ENCODE measurements at places on chromosomes 7 and 10.

- DNase-seq: no peak
- no peak overlapping the region for H3K27ac ChIP-seq
Measured at GRCh38 chr10:78515038-78515872, 481.6 kb downstream of the RPS24 start.

GRCh38 chr7:155869784-155870076, 57.5 kb upstream of the SHH start:
- H3K4me3 ChIP-seq: no peak overlapping the region
- DNase-seq: no peak
- H3K27ac ChIP-seq: no peak overlapping the region

DNA sequence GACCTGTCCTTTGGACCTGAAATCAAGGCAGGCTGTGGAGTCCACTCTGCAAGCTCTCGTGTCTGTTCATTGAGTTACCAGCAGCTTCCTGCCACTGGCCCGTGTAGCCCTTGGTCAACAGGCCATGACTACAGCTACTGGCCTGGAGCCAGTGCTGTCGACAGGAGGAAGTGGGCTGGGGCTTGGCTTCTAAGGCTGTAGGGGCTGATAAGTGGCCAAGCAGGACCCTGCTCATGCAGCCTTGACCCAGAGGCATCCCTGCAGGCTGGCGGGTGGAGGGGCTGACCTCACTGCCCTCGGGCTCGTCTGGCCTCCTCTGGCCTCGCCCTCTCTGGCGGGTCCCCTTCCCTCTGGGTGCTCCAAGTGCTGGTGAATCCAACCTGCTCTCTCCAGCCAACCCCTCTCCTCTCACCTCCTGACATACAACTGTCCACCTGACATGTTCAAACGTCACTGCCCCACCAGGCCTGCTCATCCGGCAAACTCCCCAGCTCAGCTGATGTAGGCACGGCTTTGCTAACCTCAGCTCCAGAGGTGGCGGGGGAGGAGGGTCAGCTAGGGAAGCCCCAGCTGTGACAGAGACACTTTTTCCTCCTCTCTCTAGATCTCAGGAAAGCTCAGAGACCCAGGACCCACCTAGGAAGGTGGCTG, 188.6 kb upstream of the LYZL2 start:
- no peak overlapping the region for H3K27ac ChIP-seq
- peaks cover 23% of the 10 kb centered on the region for H3K4me1 ChIP-seq
- H3K27me3 ChIP-seq: no peaks in the 10 kb centered on the region

DNA sequence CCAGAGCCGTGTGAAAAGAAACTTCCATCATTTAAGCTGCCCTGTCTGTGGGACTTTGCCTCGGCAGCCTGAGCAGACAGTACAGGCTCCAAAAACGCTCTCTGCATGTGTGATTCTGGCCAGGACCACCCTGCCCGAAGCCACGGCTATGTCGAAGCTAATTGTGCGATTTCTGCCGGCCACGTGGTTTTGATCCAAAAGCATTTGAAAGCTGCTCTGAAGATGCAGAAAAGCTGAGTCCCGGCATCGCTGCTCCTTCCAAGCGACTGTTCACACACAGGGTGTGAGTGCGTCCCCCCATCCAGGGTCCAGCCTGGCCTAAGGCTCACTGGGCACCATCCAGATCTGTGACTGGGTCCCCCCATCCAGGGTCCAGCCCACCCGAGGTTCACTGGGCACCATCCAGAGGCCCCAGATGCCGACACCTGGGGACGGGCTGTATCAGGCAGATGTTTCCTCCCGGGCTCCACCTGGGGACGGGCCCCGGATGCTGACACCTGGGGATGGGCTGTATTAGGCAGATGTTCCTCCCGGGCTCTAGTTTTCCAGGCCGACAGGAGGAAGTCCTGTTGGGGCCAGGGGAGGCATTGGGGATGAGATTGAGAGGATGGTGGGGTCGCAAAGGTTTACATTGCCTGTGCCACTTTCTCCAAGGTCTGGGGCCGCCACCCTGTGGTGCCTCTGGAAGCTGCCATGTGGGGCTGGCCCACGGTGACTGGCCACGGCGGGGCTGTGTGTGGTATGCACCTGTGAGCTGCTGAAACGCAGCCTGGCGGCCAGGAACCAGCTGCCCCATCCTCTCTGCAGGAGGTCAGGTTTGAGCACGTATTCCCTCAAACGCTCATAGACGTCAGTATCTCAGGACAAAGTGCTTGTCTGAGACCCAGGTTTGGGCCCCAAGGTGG, 527.4 kb downstream of the DNAJB6 start:
- no peaks in the 10 kb centered on the region for H3K4me1 ChIP-seq
- H3K27me3 ChIP-seq: no peaks in the 10 kb centered on the region
- no peak overlapping the region for H3K27ac ChIP-seq
- no peak overlapping the region for H3K4me3 ChIP-seq
- H3K36me3 ChIP-seq: no peaks in the 10 kb centered on the region

All from activated T-helper 2 cell treated with anti-CD3 and anti-CD28 coated beads, Interferon-gamma antibody, Interleukin-2, Interleukin-4, amounts not matched to agents 10 μg/mL and 5 μg/mL and 100 μg/mL, durations not matched to agents 14 hours and 24 hours and 36 hours (primary cell).